D721Med (cell line): ENCODE measurements at places on chromosomes 5 and 9.

- DNase-seq = no peak
Measured at GRCh38 chr9:28073270-28073669, 500.0 kb upstream of the C9orf72 start.

DNA sequence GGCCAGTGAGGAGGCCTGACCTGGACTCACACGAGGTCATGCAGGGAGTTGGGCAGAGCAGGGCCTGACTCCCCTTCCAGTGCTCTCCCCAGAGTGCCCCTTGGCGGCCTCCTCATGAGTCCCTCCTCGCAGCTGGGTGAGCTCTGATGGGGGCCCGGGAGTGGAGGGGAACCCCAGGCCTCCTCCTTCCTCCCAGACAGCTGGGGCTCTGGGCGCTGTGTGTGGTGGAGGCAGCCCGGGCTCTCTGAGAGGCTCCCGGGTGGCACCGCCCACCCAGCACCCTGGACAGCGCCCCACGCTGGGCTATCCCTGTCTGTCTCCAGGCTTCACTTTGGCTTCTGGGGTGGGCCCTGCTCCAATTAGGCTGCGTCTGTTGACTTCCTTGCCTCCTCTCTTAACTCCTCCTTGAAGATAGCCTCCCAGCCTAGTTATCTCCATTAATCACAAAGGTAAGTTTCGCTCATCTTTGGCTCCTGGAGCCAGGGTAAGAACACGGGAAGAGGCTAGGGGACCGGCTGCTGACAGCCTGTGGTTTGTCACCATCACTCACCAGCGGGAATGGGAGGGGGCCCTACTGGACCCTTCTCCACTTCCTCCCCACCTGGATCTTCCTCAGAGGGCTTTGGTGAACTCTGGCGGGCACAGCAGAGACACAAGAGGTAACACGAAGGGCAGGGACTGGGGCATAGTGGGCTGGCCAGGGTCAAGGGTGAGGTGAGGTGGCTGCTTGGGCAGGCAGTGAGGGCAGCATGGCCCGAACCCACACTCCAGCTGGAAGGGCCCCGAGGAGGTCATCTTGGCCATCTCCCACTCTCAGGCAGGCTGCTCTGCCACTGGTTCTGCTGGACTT lies 13.1 kb downstream of the PSD2 start:
- DNase-seq = no peak

- no peak for DNase-seq
Measured at GRCh38 chr5:107565791-107566767, 104.7 kb downstream of the EFNA5 start.

DNA sequence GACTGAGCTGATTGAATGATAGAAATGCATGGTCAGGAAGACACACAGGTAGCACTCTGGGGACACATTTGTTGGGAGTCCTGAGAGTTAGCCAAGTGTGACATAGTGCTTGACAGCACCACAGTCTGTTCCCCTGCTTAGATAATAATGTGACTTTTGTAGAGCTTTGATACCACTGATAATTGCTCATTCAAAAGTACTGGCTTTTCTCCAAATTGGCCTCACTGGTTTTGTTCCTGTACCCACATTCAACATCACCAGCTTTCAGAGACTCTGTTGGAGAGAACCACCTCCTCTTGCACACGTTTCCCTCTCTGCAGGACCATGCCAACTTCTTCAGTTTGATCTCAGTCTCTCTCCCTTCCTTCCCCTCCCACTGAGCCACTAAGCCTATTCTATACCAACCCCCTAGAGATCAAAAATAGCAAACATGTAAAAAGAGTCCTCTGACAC lies 52.5 kb upstream of the IL7R start:
- no peak for DNase-seq

- no peak for DNase-seq
Measured at GRCh38 chr5:44919560-44919959, 110.8 kb downstream of the MRPS30 start.

GRCh38 chr9:89483592-89484474 lies 14.1 kb downstream of the SEMA4D start:
- DNase-seq = no peak

- DNase-seq = no peak
Measured at GRCh38 chr5:14258840-14259239, 115.7 kb downstream of the TRIO start.

- no peak for DNase-seq
Measured at GRCh38 chr9:87878989-87879511, 3.6 kb upstream of the SPATA31E1 start.

DNA sequence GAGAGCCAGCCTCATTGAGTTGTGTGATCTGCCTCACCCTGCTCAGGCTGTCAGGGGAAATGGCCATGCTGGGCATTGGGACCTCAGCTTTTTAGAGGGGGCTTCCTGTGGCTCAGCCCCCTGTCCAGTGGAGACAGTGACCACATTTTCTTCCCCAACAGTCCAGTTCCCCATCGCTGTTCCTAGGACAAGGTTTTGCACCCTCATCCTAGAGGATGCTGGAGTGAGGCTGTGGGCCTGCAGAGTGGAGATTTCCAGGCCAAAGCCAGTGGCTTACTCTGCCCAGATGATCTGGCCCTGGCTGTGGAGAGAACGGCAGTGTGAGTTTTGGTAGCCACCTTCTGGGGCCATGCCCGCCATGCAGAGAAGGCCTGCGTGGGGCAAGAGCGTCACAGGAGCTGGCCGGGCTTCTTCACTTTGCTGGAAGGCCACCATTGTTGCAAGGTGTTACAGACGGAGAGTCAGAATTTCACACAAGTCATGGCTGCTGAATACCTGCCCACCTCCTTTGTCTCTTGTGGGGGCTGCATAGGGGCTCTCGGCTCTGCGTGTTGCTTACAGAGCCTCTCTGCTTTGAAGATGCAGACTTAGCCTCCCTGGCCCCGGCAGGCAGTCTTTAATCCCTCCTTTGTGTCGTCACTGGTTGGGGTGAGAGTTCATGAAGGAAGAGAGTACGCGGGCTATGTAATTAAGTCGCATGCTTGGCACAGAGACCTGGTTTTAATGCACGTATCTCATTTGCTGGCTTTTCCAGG lies 35.2 kb upstream of the PITX1 start:
- DNase-seq = no peak

GRCh38 chr9:38084556-38084880 lies 15.5 kb upstream of the SHB start:
- no peak for DNase-seq

GRCh38 chr9:129620669-129621295 lies at the start of gene C9orf50:
C9orf50 (minus strand) TSS chr9:129621101; CDS start chr9:129620574, 527 bp downstream.
- no peak for DNase-seq

DNA sequence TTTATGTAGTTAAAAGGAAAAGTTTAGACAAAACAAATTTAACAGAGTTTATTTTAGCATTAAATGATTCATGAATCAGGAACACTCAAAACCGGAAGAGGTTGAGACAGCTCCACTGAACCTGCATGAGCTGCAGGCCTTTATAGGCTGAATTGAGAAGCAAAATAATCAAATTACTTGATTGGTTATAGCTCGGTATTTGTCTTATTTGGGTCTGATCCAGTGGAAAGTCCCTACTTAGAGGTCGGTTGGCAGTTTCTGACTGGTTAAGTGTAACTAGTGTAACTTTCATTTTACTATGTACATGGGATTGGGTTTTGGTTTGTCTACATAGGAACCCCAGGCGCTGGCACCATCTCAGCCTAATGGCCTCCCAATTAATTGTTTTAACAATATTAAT lies 74.1 kb upstream of the PIK3R1 start:
- DNase-seq = no peak

DNA sequence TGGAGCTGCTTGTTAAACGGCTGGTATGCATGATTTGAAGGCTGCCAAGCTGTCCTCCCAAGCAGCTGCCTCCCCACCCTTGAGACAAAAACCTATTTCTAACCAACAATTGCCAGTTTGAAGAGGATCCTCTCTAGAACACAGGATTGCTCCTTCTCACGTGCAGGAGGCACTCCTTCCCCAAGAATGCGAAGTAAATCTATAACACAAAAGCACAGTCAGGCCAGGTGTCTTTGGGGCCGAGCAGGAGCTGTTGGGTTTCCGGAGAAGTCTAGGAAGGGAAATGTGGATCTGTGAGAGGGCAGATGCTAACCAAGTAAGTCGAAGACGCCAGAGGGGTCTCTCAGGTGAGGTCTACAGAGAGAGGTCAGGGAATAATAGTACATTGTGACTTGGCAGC lies 35.4 kb upstream of the GNPDA1 start:
- DNase-seq = no peak

DNA sequence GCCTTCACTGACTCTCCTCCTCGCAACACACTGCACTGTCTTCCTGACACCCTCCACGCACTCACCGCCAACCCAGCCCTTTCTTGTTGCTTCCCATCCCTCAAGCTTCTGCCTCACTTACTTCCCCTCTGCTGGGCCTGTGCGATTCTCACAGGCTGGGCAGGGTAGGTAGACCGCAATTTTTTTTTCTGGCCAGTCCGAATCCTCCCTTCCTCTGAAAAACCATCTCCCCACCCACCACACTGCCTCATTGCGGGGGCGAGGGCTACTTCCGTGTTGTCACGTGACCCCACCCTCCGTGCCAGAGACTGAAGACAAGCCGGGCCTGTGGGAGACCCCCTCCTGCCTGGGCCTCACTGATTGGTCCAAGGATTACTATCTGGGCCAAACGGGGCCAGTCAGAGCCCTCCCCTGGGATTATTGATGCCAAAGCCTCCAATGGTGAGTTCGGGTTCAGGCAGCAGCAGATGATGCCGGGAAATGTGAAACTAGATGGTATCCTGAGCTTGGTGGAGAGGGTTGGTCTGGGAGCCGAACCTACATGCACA lies 73.1 kb downstream of the STK10 start:
- DNase-seq = no peak

- DNase-seq = no peak
Measured at GRCh38 chr5:77907786-77908185, 131.6 kb upstream of the TBCA start.

DNA sequence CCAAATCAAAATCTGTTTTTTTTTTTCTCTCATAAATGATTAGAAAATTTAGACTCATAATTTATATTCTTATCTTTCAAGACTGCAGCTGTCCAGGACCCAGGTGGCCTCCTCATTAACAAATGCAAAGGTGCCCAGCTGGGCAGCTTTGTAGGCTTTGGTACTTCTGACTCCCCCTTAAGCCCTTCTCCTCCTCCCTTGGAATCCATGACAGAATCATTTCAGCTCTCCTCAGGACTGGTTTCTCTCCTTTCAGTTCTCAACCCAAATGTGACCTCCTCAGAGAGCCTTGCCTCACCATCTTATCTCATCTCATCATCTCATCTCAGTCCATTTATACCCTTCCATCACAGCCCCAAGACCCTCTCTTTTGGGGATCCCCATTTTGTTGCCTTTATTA lies 221.7 kb downstream of the KIAA0825 start:
- DNase-seq = no peak

DNA sequence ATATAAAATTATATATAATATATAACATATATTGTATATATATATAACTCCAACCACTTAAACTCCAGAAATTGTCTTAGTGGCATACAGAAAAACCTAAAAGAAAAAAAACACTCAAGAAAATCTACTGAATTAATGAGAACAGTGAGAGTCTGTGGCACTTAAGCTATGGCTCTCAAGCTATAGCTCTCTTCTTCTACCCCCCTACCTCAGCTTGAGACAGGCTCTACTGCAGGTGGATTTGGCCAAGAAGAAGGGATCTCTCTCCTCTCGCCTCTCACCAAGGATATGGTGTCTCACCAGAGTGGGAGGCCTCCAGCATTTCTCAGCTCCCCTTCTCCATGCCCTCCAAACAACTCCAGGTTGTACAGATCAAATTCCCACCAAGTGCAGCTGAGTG lies 64.5 kb upstream of the DAB2 start:
- DNase-seq = no peak

DNA sequence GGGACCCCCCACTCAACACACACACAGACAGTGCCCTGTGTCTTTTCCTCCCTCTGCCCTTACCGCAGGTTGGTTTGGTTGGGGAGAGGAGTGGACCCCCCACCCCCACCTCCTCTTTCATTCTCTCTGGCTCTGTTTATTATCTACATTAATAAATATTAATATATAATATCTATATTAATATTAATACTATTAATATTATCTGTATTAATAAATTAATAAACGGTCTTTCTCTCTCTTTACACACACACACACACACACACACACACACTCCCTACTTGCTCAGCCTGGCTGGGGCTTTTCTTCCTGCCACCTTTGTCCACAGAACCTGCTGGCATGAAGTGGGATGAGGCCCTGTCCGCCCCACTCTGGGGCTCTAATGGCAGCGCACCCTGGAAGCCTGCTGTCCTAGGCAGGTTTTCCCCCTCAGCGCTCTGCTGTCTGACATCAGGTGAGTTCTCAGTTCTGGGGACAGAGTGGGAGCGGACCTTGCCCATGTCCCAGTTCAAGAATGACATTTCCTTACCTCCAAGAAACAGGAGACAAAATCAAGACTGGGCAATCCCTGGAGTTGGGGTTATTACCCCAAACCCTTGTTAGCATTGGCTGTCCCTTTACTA lies 10.5 kb upstream of the SMIM32 start:
- no peak for DNase-seq

DNA sequence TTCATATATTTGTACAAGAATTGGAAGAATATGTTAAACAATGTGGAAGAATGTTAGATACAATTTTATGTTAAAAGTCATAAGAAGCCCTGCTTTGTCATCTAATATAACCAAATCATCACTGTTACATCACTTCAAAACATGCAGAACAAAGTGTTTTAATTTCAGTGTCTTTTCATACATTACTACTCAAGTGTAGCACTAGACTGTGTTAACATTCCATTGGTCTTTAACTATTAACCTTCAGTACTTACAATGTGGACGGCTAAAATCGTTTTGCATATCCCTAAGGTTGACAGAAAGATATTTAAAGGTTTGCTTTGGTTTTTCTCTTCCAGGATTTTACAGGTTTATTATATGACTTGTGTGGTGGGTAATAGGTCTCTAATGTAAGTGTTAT lies 50.9 kb downstream of the VCAN start:
- DNase-seq = no peak

- DNase-seq = no peak
Measured at GRCh38 chr5:85663708-85664031, 954.1 kb upstream of the COX7C start.

- DNase-seq = no peak
Measured at GRCh38 chr5:43221502-43221901, 29.5 kb downstream of the NIM1K start.

DNA sequence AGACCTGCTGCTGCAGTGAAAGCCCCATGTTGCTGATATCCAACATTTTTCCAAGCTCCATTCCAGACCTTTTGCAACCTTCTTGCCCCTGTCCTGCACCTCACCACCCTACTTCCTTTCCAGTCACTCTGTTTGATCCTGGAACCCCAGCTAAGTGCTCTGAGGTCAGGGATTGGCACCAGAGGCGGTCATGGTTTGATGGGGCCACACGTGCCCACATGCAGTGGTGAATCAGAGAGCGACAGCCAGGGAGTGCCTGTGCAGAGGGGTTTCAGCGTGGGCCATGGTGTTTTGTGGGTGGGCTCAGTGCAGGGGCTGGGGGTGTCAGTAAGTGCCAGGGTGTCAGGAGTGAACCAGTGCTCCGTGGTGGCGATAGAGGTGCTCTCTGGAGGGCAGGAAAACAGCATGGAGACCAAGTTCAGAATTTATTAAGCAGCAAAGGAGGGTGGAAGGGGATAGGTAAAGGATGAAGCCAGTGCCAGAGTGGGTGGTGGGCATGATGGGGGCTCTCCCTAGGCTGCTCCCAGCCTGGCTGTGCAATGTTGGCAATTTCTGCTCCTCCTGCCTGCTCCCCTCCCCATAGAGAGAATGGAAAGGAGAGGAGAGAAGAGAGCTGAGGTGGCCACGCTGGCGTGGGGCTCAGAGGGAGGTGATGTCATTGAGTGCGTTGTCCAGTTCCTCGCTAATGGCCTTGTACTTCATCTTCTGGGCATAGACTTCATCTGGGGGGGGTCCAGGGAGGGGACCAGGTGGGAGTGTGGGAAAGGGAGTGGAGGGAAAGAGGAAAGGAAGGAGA lies 7.0 kb downstream of the TPM2 start:
- no peak for DNase-seq

- DNase-seq = no peak
Measured at GRCh38 chr9:111945216-111945615, 48.6 kb downstream of the UGCG start.
